NK-92 treated with Interleukin-12 subunit alpha and Interleukin-12 subunit beta, amount 100 ng/mL, for 24 hours (cell line): ENCODE measurements at places on chromosomes 16 and 17.

DNA sequence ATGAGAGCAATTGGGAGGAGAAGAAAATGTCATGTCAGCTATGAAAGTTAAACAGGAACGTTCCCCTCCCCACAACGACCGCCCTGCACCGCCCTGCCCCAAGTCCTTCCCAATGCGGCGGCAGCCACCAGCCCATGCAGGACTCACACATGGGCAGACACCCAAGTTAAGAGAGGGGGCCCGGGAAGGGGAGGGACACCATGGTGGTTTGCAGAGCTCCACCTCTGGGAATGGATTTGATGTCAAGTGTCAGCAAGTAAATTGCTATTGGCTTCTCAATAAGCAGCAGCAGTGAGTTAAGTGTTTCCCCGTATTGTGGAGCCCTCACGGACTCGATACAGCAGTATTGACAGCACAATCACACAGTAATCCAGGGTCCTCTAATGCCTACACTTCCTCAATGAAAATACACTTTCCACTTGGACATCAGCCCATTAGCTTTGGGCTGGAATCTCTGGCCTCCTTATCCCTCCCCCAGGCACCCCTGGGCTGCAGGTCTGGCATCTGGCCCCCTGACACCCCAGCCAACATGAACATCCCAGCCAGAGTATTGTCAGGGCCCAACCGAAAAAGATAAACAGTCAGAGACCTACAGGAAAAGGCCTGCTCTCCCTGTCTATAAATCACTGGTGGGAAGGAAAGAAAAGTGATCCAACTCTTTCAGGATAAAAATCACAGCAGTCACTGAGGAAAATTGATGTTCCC lies 22.6 kb downstream of the ZFHX3 start:
- no peak for DNase-seq

DNA sequence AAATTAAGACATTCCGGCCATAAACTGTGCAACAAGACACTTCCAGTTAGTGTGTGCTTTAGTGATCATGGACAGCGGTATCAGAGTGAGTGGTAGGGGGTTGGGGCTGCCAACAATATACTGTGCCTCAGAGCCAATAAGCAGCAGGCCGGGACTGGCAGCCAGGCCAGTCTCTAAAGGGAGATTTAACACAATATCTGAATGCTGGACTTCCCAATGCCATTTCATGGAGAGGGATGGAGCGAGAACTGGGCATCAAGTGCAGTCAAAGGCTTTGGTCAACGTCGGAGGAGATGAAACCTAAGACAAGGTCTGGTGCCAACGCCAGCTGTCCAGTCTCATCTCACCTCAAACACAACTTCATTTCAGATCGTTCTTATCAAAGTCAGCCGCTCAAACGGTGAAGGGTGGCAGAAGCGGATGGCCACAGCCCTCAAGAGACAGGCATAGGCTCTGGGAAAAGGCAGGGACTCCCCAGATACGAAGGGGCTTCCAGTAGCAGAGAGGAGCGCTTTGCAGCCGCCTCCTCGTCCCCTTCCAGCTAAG lies 935 bp downstream of the USP32 start:
- DNase-seq = no peak

DNA sequence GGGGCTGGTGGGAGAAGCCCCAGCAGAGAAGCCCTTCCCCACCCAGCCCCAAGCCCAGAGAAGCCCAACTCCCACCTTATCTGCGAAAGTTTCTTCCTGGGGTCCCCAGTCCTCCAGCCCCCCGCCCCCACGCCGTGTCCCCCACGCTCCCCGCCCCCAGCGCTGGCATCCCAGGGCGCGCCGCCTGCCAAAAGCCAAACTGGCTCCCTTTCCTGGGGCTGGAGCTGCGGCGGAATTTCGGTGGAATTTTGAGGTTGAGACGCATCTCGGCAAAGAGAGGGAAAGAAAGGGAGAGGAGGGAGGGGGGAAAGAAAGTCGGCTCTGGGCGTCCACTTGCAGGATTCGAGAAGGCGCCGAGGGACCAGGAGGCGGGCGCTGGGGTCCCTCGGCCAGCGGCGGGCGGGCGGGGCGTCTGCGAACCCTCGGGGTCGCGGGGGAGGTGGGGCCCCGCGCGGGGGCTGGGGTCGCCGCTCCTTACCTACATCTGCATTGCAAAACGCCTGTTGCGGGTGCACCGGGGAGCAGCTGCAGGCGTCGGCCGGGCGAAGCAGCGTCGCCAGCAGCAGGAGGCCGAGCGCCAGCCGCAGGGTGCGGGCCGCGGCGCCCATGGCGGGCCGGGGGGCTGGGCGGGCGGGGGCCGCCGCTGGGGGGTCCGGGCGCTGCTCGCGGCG lies 571 bp downstream of the TIMP2 start:
- DNase-seq = no peak

GRCh38 chr17:4958102-4958501 lies 7.2 kb downstream of the ENO3 start:
- DNase-seq = no peak

DNA sequence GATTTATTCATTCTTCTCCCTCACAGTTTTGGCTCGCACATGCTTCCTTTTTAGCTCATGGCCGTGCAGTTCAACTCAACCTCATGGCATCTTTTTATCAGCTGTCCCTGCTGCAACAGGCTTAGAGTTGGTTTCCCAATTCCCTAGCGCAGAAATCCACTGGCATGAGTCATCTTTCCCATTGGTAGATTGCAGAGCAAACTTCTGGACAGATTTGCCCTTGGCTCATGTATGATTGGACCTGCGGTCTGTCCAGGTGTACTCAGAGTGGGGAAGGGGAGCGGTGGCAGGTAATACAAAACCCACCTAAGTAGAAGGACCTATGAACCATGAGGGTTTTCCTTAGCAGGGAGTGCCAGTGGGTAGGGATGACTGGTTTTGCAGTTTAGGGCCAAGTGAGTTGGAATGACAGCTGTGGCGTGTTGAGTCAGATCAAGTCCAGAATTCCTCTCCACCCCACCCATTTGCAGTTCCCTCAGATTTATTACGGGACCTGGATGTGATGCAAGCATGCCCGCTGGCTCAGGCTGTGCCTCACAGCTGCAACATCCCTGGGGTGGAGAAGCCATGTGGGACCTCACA lies 584.7 kb downstream of the WWOX start:
- DNase-seq = no peak

- DNase-seq = no peak
Measured at GRCh38 chr17:64074704-64075426, 54.4 kb upstream of the ICAM2 start.

DNA sequence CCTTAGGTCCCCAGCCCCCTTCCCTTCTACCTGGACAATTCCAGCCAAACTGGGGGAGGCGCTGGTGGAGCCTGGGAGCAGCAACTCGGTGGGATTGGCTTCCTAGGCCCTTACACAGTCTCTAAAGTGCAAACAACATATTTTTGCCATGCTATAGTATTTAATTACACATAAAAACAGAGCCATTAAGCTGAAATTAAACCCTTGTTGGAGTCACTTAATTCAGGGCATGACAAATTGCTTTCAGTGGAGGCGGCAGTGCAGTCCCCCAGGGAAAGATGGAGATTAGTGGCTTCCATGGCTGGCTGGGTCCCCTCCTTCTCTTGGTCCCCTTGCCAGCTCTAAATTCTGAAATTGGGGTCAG lies 17.3 kb downstream of the IGFBP4 start:
- DNase-seq = no peak

DNA sequence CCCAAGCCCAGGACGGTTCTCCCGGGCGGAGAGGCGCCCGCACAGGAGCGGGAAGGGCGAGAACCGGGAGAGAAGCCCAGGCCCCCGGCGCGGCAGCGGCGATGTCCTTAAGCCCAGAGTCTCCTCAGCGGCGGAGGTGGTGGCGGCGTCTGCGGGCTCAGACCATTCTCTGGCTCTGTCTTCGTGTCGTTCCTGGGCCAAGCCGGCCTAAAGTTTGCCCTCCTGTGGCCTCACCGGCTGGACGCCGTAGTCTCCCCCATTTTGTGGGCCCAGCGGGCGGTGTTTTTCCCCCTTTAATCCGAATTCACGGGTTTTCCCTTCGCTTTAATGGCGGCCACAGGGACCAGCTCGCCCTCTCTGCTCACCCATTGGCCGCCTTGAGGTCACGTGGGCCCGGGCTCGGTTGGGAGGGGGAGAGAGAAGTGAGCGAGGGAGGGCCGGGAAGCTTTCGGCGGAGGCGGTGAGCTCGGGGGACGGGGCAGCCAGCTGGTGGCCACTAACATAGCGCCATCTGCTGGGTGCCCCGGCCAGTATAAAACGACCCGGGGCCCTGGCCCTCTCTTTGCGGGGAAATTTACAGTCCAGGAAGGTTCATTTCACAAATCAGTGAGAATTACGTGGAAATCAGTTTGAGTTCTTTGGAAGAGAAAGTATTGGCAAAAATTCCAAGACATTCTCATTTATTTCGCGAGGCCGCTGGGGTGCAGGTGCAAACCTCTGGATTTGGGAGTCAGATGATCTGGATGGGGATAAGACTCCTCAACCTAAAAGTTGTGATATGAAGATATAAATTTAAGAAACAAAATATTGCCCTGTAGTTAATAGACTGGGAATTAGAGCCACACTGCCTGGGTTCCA lies 762 bp upstream of the MED13 start:
- peak; percentile 98 for DNase-seq

- no peak for DNase-seq
Measured at GRCh38 chr17:70127221-70127873, 42.0 kb upstream of the KCNJ2 start.

- DNase-seq = no peak
Measured at GRCh38 chr17:62713086-62713881, 85.8 kb downstream of the MRC2 start.

GRCh38 chr16:20111143-20111542 lies 37.5 kb upstream of the GPR139 start:
- DNase-seq = no peak
